ENCODE measurements at places on chromosomes 12 and 14. TPM values are rescaled to one million over a fixed set of nuclear protein-coding genes. Genes with fewer than 3 reads are reported as not detected.

The AHNAK2 gene
- 78.0 TPM for total RNA-seq

The ZNF891 gene
- 2.7 TPM for total RNA-seq

The TMEM253 gene
- total RNA-seq: 0.46 TPM

The LALBA gene
- not detected for total RNA-seq

The GCH1 gene
- total RNA-seq: 3.5 TPM

DNA sequence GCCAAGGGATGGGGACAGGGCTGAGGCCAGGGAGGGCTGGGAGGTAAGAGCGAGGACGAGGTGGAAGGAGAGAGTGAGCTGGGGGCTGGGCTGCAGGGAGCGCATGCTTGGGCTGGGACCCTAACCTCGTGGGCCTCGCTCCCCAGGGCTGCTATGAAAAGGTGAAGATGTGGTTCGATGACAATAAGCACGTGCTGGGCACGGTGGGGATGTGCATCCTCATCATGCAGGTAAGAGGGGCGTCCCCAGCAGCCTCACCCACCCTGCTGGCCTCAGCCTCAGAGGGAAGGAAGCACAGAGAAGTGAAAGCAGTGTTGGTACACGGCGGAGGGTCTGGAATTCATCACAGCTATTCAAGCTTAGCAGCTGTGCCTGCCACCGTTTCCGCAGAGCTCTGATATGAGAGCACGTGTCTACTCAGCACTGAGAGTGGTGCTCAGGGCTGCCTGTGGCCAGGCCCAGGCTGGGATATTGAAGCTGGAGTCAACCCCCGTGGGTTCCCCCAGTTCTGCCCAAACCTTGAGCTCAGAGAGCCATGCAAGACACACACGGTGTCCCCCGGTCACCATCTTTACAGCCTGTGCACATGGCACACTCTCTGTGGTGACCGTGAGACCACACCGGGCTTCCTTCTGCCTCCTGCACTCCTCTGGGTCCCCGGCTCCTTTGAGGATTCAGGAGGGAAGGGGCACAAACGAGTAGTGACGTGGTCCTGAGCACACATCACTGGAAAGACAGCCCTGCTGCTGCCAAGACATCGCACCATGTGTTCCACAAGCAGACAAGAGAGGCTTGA, 204.6 kb downstream of the TSPAN9 start:
- no peak overlapping the region for H3K4me3 ChIP-seq
- no peaks in the 10 kb centered on the region for H3K27me3 ChIP-seq
- peak; percentile 27 for DNase-seq
- peaks cover 4% of the 10 kb centered on the region for H3K36me3 ChIP-seq

GRCh38 chr12:12926571-12927071, 25.3 kb downstream of the GPRC5D start:
- DNase-seq: peak; percentile 47
- H3K36me3 ChIP-seq: no peaks in the 10 kb centered on the region
- no peaks in the 10 kb centered on the region for H3K27me3 ChIP-seq
- H3K27ac ChIP-seq: peak overlapping the region; percentile 80

DNA sequence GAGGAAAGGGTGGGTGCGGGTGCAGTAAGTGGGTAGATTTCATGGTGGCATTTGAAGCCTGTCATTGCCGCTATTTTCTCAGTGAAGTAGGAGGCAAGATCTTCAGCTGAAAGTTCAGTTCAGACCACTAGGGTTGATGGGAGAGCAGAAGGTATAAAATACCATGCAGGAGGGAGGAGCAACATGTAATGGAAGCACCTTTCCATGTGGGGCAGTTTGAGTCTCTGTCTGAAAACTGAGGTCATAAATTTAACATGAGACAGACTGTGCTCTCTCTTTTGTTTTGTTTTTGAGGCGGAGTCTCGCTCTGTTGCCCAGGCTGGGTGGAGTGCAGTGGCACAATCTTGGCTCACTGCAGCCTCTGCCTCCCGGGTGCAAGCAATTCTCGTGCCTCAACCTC, 22.7 kb downstream of the LRRC74A start:
- no peaks in the 10 kb centered on the region for H3K36me3 ChIP-seq
- H3K4me1 ChIP-seq: no peaks in the 10 kb centered on the region
- H3K27ac ChIP-seq: no peak overlapping the region
- H3K27me3 ChIP-seq: no peaks in the 10 kb centered on the region
- no peak for DNase-seq

- H3K27ac ChIP-seq: no peak overlapping the region
- DNase-seq: no peak
- no peaks in the 10 kb centered on the region for H3K4me1 ChIP-seq
- no peaks in the 10 kb centered on the region for H3K27me3 ChIP-seq
- no peak overlapping the region for H3K4me3 ChIP-seq
- no peaks in the 10 kb centered on the region for H3K36me3 ChIP-seq
These were observed 222.2 kb upstream of the TMEM260 start for GRCh38 chr14:56357428-56357827.

- H3K27ac ChIP-seq: no peak overlapping the region
- peaks cover 2% of the 10 kb centered on the region for H3K27me3 ChIP-seq
- no peak overlapping the region for H3K4me3 ChIP-seq
- H3K36me3 ChIP-seq: no peaks in the 10 kb centered on the region
- H3K4me1 ChIP-seq: no peaks in the 10 kb centered on the region
- no peak for DNase-seq
These were observed 67.8 kb upstream of the SLC8A3 start for GRCh38 chr14:70256601-70257000.

- DNase-seq: no peak
- no peak overlapping the region for H3K27ac ChIP-seq
- H3K4me3 ChIP-seq: no peak overlapping the region
- H3K27me3 ChIP-seq: no peaks in the 10 kb centered on the region
- no peaks in the 10 kb centered on the region for H3K36me3 ChIP-seq
These were observed 29.3 kb upstream of the PEX5 start for GRCh38 chr12:7160183-7160582.

DNA sequence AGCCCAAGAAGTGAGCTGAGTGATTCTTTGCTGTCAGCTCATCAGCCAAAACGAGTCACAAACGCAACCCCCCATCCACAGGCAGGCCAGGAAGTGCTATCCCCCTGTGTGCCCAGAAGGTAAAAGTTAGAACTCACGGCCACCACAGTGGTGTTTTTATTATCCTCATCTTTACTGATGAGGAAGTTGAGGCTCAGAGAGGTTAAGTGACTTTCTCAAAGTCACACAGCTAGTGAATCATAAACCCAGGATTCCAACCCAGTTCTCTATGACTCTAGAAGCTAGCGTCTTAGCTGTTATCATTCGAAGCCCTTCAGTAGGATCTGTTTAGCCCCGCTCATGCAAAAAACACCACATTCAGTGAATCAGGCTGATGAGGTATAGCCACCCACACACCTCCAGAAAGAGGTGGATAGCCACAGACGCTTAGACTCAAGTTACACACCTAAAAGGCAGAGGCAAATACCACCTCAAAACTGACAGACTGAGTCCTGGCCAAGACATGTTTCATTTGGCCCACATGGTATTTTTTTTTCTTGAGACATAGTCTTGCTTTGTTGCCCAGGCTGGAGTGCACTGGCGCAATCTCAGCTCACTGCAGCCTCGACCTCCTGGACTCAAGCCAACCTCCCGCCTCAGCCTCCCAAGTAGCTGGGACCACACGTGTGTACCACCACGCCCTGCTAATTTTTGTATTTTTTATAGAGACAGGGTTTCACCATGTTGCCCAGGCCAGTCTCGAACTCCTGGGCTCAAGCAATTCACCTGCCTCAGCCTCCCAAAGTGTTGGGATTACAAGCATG, 100.7 kb downstream of the SCARB1 start:
- H3K36me3 ChIP-seq: no peaks in the 10 kb centered on the region
- peaks cover 14% of the 10 kb centered on the region for H3K4me1 ChIP-seq
- H3K27ac ChIP-seq: no peak overlapping the region
- H3K4me3 ChIP-seq: no peak overlapping the region
- peak; percentile 48 for DNase-seq

DNA sequence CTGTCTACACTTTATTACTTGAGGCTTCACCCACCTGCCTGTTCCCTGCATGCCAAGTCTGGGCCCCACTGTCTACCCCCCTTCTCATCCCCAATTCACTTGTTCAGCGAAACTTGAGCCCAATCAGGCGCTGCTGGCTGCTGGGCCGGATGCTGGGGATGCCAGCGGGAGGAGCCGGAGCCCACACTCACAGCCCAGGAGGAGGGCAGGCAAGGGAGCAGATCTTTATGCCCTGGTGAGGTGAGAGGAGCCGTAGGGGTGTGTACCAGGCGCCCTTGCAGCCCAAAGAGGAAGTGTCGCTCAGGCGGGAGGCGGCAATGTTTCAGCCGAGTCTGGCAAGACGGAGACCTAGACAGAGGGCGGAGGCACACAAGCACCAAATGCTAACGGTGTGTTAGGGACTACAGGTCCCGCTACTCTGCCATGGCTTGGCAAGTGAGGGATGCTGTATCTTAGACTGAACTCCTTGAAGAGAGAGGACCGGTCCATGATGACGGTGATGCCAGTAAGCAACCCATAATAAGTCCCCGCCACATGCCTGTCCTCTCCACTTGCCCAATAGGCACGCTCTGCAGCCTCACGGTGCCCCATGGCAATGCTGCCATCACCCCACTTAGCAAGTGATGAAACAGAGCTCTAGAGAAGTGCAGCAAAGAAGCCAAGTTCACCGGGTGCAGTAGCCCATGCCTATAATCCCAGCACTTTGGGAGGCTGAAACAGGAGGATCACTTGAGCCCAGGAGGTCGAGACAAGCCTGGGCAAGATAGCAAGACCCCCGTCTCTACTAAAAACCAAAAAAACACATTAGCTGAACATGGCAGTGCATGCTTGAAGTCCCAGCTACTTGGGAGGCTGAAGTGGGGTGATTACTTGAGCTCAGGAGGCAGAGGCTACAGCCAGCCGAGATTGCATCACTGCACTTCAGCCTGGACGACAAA, 41.6 kb downstream of the LRRC74A start:
- H3K36me3 ChIP-seq: no peaks in the 10 kb centered on the region
- no peak overlapping the region for H3K4me3 ChIP-seq
- H3K27me3 ChIP-seq: no peaks in the 10 kb centered on the region
- no peak for DNase-seq
- peaks cover 7% of the 10 kb centered on the region for H3K4me1 ChIP-seq
- no peak overlapping the region for H3K27ac ChIP-seq

- H3K27me3 ChIP-seq: no peaks in the 10 kb centered on the region
- H3K4me3 ChIP-seq: no peak overlapping the region
- no peaks in the 10 kb centered on the region for H3K36me3 ChIP-seq
- no peaks in the 10 kb centered on the region for H3K4me1 ChIP-seq
These were observed 380.0 kb downstream of the ATP23 start for GRCh38 chr12:58321414-58321813.

GRCh38 chr12:113030875-113031525, 25.5 kb upstream of the DTX1 start:
- no peaks in the 10 kb centered on the region for H3K4me1 ChIP-seq
- no peaks in the 10 kb centered on the region for H3K36me3 ChIP-seq
- no peak overlapping the region for H3K4me3 ChIP-seq
- DNase-seq: peak; percentile 63

GRCh38 chr12:71438670-71439361, 782 bp upstream of the LGR5 start:
- H3K27me3 ChIP-seq: peaks cover 63% of the 10 kb centered on the region
- peak overlapping the region; percentile 32 for H3K4me3 ChIP-seq
- H3K36me3 ChIP-seq: no peaks in the 10 kb centered on the region
- DNase-seq: peak; percentile 39
- no peak overlapping the region for H3K27ac ChIP-seq

- no peaks in the 10 kb centered on the region for H3K4me1 ChIP-seq
- no peak overlapping the region for H3K4me3 ChIP-seq
- H3K27me3 ChIP-seq: peaks cover 98% of the 10 kb centered on the region
- no peak for DNase-seq
- H3K27ac ChIP-seq: no peak overlapping the region
- no peaks in the 10 kb centered on the region for H3K36me3 ChIP-seq
These were observed 14.9 kb downstream of the FOXA1 start for GRCh38 chr14:37580146-37580545.

DNA sequence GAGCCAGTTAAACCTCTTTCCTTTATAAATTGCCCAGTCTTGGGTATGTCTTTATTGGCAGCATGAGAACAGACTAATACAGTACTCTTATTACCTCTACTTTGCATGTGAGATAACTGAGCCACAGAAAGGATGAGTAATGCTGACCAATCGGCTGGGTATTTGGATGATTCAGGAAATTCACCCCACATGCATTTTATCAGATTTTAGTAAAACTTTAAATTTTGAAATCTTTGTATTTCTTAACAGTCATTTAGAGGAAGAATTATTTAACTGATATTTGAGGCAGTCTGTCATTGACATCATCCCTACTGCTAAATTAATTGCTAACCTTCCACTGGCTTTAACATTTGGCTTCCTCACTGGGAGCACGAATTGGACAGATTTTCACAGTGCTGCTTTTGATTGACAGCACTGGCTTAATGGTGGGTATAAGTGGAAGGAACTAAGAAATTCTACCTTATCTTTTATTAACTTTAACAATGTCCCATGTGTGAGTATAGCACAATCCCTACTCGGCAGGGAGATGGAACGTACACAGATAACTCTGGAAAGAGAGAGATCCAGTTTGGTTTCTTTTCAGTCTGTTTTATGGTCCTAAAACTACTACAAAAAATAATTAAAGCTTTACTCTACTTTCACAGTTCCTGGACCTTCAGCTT, 261.0 kb downstream of the DACT1 start:
- DNase-seq: no peak
- H3K4me1 ChIP-seq: peaks cover 4% of the 10 kb centered on the region
- H3K36me3 ChIP-seq: no peaks in the 10 kb centered on the region

Measured in cardiac muscle cell (in vitro differentiated cells and primary cell).